Renal cortical epithelial cell (primary cell): ENCODE measurements at places on chromosomes 16 and 17. TPM values are rescaled to one million over a fixed set of nuclear protein-coding genes. Genes with fewer than 3 reads are reported as not detected.

Gene GALK1
- 16.6 and 51.2 TPM in 2 replicates for total RNA-seq

Gene SSTR5
- 0.40 TPM in 1 of 2 replicates, not detected in the other for total RNA-seq

Gene SMIM36
- not detected in 2 replicates for total RNA-seq

Gene CDH1
- 31.4 and 94.8 TPM in 2 replicates for total RNA-seq

Gene YWHAE
- total RNA-seq, result 615 and 1,023 TPM in 2 replicates

Gene ABCC12
- total RNA-seq, result not detected in 2 replicates

Gene TM4SF5
- total RNA-seq, result not detected in 2 replicates
